ENCODE measurements at places on chromosomes 6 and 20.

GRCh38 chr6:165641672-165642156, 21.3 kb downstream of the PDE10A start:
- DNase-seq: no peak

DNA sequence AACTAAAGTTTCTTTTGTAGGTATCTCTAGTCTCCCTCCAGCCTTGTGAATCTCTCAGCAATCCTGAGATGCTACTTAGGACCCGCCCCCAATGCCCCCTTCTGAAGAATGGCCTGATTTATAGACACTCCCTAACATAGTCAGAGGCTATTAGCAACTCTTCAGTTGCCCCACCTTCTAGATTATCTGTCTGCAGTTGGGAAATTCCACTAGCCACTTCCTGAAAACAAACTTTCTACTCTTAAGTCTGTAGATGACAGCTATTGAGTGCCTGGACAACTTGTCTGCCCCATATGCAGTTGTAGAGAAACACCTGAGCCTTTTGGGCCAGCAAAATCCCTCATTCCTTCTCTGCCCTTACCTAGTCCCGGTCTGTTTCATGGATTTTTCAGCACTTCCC, 188.2 kb upstream of the PREP start:
- no peak for DNase-seq

DNA sequence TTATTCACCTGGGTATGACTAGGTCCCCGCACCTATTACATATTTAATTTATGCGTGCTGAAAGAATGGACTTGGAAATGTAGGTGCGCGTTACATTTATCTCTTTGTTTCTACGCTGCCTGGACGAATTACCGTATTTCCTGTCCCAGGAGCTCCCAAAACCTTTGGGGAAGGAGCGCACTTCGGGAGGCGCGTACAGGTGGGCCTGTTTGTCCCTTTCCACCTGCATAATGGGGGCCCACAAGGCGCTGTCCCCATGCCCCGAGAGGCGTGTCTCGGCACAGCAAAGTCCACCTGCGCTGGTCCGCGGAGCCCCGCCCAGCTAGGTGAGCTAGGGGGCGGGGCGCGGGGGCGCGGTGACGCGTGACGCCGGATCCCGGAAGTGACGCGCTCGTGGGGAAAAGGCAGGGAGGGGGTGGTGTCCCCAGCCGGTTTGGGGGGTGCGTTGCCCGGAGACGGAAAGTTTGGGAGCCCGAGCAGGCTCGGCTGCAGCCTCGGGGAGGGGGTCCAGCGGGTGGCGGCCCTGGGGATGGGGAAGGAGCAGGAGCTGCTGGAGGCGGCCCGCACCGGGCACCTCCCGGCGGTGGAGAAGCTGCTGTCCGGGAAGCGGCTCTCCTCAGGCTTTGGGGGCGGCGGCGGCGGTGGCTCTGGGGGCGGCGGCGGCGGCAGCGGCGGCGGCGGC, at the start of gene ANKS1A:
TSS of gene ANKS1A (plus strand) at position 382 of the 682 bp plus-strand sequence. CDS start at position 530, 148 bp downstream.
- DNase-seq: peak; percentile 8

- no peak for DNase-seq
Observed at GRCh38 chr6:89597988-89598387, 40.6 kb downstream of the LYRM2 start.

DNA sequence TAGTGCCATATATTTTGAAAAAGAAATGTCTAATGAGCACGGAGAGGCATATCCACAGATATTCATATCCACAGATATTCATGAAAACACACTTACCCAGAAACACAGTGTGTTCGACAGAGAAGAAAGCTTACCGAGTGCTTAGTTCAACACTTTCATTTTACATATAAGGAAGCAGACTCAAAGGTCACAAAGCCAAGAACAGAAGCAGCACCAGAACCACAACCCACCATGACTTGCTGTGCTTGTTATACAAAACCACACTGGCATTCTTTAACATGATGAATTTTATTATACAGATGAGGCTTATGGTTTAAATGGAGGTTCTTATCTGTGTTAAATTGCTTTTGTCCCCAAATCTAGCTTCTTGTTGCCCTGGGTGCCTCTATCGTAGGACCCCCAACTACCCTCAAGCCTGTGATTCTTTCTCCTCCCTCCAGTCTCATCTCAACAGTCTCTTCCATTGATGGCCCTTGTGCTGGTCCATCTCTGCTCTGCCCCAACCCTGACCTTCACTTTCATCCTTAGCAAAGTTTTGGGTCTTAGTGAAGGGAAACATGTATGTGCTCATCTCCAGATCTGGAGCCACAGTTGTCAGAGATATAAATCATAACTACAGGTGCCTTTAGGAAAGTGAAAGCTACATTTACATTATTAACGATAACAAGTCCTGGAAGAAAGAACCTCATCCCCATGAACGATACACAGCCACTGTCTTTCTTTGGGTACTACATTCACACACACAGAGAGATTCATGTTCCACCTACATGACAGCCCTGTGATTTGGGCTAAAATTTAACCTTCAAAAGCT, 40.0 kb downstream of the SF3B5 start:
- no peak for DNase-seq

GRCh38 chr6:147132889-147133288, 71.3 kb upstream of the STXBP5 start:
- DNase-seq: no peak

DNA sequence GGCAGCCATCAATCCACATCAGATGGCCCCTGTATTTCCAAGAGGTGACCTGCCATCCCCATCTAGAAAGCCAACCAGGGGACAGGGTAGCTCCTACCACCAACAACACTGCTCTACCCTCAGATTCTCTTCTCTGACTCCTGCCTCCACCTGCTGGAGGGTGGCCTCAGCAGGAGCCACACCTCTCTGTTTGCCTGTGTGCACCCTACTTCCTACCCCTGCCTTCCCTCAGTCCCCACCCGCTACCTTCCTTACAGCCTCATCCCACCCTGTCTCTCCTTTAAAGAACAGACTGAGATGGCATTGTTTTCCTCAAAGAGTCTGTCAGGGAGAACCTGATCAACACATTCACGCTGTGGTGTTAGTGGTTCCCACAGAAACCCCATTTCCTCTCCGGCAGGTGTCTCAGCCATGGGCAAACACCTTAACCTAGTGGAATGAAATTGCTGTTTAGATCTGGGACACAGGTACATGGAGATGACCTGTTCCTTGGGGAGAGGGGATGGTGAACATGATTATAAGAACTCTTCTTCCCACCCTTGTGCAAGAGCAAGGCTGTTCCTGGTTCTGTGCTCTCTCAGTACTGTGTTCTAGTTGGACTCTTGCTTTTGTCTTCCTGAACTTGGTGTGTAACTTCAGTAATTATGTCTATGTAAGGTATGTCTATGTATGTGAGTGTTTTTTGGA, 1.8 kb downstream of the ENTPD6 start:
- DNase-seq: no peak

DNA sequence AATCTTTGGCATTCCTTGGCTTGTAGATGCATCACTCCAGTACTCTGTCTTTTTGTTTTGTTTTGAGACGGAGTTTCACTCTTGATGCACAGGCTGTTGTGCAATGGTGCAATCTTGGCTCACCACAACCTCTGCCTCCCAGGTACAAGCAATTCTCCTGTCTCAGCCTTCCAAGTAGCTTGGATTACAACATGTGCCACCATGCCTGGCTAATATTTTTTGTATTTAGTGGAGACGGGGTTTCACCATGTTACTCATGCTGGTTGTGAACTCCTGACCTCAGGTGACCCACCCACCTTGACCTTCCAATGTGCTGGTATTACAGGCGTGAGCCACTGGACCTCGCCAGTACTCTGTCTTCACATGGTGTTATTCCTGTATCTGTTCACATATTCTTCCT, 35.8 kb upstream of the LGSN start:
- DNase-seq: no peak

- DNase-seq: no peak
Observed at GRCh38 chr6:34508425-34508824, 42.5 kb downstream of the PACSIN1 start.

DNA sequence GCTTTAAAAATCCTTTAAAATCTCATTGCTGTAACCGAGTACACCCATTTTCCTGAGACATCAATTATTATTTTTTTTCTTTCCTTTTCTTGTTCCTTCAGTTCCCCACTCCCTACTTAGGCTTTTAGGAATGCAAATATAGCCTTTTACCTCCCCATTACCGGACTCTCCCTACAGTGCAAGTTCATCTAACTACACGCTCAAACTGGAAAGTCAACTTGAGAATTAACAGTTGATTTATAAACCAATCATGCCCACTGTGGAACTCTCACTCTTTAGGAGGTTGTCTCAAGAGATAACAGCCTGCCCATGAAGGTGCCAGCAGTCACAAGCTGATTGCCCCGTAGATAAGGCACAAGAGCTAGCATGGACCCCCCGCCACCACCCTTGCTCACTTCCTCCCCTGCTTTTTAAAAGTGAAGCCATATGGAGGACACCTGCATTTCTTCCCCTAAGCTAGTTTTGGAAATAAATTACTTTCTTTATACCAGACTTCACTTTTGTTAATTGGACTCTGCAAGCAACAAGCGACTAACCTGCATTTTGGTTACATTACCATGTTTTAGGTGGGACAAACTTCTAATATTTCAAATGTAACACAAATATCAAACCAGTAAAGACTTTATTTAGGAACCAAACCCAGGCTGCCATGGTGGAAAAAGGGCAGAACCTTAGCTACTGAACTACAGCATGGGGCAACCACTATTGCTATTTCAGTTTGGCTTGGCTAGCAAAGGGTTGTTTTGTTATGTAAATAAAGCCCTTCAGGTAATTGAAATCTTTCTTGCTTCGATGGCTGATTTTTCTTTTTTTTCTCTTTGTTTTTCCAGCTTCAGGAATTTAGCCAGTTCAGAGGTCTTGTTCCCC, 34.9 kb downstream of the UBD start:
- no peak for DNase-seq

DNA sequence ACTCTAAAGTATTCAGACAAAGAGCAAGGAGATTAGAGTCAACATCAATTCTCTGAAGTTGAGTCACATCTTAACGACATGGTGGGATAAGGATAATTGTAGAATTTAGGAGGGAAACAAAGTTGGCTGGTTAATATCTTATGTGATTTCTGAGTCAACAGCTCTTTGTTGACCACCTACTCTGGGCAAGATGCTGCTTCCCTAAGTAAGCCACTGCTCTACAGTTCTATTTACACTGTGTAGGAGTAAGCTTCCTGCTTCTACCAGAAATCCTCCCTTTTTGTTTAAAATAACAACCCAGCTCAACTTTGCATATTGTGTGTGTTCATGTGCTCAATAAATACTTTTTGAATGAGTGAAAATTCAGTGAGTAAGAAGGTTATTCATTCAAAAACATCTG, 3.1 kb downstream of the HS3ST5 start:
- DNase-seq: no peak

- DNase-seq: no peak
Observed at GRCh38 chr6:151475653-151476523, 17.9 kb upstream of the CCDC170 start.

GRCh38 chr6:27825025-27825793, 87.0 kb downstream of the OR2B2 start:
- DNase-seq: no peak

DNA sequence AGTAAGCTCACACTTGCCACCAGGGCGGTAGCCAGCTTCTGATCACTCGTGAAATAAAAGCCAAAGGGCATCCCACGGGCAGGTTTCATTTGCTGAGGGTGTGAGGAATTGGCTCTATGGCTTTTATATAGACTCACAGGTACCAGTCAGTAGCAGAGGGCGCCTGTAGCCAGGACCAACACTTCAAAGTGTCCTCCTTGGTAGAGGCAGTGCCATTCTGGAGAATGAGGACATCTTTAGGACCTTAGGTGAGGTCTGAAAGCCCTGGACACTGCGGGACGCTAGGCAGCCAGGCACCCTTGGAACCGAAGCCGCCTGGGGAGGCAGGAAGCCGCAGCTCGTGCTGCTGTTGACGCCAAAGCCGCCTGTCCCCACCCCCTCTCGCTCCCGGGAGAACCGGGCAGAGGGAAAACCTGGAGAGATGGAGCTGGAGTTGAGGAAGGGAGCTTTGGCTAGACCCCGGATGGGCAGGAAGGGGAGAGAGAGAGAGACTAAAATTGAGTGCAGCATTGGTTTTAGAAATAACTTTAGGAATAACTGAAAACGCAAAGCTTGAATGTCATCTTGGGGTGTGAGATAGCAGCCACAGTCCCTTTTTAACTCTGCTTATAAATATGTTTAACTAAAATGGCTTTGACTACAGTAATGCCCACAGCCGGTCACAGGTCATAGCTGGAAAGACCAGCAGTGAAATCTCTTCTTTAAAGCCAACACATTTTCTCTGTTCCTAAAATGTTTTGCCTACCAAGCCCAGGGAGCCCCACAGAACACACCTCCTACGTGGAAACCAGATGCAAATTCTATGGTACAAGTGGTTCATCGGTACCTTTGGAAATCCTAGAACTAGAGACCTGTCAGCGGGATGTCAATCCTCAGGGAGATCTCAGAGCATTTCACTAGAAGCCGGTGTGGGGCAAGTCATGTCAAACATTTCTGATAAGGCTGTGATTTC, 128.5 kb upstream of the CDYL start:
- no peak for DNase-seq

Measured in esophagus squamous epithelium (tissue), 5 donors.